ENCODE measurements at places on chromosomes 7 and 10.

DNA sequence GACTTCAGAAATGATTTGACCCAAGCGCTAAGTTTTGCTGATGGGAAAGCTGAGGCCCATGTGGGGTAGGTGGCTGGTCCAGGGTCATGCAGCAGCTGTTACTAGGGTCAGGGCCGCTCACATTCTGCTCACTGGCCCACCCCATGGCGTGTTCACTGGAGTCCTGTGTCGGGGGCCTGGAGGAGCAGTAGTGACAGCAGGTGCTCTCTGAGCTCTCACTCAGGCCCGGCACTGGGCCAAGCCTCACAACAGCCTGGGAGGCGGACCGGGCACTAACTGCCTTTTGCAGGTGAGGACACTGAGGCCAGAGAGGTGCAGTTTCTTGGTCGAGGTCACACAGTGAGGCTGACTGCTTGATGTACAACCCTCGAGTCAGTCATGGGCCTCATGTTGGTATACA lies 82.7 kb downstream of the GLRX3 start:
- DNase-seq, result no peak

- no peak for DNase-seq
These were observed 329.4 kb downstream of the NXPH1 start for GRCh38 chr7:8762803-8763202.

GRCh38 chr10:49109669-49110340 lies 5.5 kb downstream of the VSTM4 start:
- peak; percentile 75 for DNase-seq

DNA sequence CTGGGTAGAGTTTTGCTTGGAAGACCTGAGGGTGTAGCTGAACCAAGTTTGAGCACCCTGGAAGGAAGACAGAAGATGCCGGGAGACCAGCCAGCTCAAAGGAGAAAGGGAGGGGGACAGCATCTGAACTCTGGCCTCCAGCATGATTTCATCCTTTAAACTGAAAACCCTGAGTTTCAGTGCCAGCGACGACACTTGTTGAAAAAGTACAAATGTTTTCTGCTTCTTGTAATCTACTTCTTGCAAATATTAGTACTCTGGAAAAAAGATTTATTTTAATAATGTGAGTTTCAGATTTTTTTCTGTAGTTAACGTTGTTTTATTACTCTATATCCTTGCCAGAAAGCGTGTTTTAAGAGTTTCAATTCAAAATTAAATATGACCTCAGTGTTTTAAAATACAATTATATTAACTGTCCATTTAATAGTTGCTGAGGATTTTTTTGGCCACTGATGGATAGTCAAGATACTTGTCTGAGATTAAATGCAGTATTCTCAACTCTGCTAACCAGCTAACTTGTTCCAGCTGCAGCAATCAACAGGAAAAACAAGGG lies 227.7 kb downstream of the MGMT start:
- peak; percentile 59 for DNase-seq

DNA sequence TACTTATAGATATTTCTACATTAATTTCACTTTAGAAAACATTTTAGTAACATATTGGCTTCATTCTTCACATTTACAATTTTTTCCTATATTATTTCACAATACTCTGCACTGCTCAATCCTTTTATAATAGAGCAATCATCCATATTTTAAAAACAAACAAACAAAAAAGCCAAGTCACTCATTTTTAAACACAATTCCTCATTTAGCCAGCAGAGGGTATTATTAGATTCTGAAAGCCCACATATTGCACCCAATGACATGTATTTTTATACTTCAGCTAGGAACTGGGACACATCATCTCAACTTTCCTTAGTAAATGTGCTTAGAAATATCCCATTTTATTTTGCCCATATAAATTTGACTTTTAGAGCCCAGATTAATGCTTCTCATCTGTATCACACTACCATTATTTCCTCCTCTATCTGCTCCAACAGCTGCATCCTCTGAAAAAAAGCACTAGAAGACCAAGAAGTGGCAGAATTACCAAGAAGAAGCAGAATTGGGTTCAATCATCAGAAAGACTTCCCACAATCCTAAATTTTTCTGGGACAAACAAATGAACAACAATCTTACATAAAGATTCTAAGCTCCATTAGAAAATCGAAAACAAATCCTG lies 29.5 kb downstream of the CTNNA3 start:
- no peak for DNase-seq

DNA sequence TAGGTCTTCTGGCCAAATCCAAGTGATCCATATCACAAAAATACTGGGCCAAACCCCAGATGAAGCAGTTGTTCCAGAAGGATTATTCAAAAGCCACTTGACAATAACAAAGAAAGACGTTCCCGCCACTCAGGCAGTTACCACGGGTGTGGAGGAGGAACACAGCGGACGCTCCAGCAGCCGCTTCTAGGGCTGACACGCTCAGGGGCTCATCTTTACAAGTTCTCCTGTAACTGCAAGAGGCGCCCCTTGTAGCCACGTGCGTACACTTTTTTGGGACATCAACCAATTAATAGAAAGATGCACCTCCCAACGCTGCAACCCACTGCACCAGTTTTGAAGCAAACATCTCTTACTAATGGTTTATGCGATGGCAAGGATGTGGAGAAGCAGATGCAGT lies 159.4 kb downstream of the GRID1 start:
- DNase-seq, result no peak

DNA sequence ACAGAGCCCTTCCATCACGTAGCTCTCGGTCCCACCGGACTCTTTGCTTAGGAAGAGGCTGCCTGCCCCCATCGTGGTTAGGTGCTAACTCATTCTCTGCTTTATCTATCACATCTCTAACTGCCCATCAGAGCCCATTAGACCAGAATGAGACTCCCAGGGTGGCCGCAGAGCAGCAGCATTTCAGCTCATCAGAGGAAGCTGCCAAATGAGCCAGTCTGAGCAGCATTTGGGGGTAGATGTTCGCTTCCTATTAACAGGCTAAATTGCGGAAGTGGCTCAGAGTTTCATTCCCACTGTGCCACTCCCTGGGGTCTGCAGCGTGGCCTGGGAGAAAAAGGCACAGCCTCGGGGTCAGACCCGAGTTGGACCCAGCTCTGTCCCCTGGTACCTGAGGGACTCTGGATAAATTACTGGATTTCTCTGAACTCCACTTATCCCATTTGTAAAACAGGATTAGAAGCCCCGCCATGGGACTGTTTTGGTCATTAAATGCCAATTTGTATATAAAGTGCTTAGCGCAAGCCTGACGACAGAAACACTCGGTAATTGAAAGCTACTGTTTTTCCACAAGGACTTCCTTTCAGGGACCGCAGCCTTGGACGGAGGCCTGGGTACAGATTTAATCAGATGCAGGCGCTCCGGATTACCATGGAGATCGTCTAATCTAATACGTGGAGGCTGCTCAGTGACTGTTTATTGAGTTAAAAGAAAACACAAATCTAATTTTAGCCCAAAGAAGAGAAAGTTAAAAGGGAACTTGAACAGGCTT lies 73.8 kb upstream of the PRLHR start:
- DNase-seq, result no peak

- DNase-seq, result no peak
These were observed 295.2 kb upstream of the CELF2 start for GRCh38 chr10:10722422-10722821.

DNA sequence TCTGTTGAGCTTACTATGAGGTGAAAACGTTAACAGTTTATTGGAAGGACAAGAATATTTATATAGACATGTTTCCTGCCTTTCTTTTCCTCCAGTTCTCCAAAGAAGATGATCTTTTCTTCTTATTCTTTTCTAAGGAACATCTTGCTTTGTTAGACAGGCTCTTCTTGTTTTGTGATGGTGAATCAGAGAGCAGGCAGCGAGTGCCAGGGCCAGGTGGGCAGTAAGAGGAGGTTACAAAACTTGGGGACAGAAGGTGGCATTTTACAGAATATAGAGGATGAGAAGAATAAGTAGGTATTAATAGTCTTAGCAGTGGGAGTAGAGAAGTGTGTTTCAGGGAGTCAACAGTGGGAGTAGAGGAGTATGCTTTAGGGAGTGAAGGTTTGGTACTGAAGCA lies 223.6 kb downstream of the ARL4A start:
- DNase-seq, result no peak

- no peak for DNase-seq
These were observed 260.6 kb downstream of the MAD1L1 start for GRCh38 chr7:1971946-1972654.

DNA sequence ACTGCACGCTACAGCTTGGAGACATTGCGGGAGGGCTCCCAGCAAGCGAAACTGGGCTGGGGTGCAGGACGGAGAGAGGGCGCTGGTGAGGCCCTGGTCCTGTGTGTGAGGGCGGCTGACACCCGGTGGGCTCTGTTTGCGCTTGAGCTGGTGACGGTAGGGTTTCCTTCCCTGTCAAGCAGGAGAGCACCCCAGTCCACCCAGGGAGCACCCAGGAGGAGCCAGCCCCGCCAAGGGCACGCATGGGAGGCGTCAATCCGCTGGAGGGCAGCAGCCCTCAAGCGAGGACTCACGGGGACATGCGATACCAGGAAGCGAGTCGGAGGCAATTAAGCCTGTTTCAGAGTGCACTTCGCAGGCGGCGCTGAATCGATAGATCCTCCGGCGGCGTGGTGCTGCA lies 109.4 kb downstream of the MAD1L1 start:
- no peak for DNase-seq

DNA sequence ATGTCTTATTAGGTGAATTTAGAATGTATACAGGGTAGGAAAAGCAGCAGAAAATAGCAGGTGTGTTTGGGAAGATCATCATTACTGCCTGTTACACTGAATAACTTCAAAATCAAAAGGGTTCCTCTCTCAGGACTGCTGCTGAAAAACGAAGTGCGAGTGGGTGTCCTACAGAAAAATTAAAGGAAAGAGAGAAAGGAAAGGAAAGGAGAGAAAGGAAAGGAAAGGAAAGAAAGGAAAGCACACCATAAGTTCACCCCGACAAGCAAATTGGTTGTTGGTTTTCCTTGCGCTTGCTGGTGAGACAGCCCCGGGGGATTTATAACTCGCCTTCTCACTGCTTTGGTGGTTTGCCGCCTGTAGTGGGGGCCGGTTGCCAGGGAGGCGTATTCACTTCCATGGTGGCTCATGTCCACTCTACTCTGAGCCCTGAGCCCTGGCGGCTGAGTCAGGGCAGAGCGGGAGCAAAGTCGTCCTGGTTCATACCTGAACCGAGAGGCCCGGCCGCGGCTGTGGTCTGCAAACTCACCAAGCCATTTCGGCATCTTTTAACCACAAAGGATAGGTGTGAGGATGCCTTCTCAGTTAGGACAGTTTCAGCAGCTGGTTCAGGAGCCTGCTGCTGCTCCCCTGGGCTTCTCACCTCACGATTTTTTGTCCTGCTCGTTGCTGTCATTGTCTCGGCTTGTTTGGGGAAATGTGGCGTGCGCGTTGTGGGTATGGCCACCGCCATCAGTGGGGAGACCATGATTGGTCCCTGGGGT lies 26.1 kb downstream of the INPP5A start:
- DNase-seq, result no peak

DNA sequence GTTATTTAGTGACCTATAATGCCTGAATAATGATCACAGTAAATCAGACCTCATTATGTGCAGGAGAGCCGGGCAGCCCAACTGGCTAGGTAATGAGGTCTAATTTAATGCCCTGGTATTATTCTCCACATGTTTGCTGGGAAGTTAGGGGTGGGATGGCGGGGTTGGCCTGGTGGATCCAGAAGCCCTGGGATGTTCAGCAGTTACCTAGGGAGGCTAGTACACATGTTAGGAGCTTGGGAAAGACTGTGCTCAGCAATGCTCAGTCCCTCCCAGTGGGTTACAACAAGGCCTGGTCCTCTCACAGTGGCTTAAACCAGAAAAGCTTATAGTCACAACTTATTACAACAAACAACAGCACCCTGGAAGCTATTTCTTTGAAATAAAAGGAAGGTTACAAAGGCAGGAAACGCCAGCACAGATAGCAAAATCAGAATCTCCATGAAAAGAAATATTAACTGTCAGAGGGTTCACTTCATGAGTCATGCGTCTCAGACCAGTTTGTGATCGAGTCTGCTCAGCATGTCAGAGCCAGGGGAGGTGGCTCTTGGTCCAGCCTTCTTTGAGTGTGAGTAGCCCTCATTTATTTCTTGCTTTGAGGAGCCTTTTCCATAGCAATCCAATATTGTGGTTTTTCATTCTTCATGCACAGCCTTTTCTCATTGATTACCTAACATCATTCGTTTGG lies 418.6 kb upstream of the NPVF start:
- DNase-seq, result no peak

GRCh38 chr10:79979310-79979975 lies 30.5 kb upstream of the SFTPD start:
- DNase-seq, result no peak

DNA sequence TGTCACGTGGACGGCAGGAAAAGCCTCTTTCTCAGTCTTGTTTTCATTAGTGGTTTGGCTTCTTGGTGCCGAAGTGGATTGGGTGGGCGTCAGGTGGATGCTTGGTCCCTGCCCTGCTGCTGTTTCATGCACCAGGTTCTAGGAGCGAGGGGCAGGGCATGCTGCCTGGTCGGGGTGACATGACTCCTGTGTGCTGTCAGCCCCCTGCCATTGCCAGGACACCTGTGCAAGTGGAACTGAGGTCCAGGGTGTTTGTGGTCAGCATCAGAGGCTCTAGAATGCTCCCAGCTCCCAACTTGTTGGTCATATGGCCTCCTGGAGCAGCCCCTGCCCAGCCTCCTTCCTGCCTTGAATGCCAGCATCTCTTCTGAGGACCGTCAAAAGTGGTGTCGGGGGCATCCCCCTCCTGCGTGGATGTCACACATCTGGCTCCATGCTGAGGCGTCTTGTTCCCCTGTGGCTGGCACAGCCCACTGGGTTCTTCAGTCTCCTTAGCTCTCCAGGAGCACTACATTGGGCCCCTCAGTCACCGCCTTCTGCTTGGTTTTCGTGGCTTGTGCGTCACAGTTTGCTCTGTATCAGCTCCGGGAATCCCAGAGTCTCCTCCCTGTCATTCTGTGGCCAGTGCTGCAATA lies 24.8 kb downstream of the ADCY1 start:
- DNase-seq, result no peak

DNA sequence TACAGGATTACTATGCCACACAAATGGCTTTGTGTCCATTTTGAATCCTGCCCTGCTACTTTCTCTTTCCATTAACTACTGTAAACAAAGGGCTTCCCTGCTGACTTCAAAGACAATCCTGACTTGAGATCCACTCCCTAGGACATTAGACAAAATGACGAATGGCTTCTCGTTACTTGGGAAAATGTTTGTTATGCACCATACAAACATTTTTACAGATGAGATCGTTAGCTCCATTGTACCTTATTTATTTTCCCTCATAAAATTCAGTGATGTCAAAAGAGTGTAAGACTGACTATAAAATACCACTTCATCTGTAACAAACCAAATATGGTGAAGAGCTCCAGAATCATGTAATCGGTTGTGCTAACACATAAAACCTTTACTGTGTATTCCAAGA lies 121.8 kb downstream of the CD36 start:
- no peak for DNase-seq

DNA sequence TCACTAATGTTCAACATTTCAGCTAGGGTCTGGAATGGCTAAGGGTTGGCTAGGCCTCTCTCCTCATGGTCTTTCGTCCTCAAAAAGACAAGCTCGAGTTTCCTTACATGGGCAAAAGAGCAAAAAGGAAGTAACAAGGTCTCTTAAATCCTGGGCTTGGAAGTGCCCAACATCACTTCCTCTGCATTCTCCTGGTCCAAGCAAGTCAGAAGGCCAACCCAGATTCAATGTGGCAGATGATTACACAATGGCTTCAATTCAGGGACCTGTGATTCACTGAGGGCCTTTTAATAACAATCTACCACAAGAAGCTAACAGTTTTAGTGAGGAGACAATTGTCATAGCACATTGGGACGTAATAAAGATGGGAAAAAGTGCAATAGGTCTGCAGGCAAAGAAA lies 4.4 kb upstream of the NUP205 start:
- DNase-seq, result no peak
